ENCODE measurements at places on chromosomes 6 and 20. TPM values are rescaled to one million over a fixed set of nuclear protein-coding genes. Genes with fewer than 3 reads are reported as not detected.
A peak's percentile ranks its signal among the peaks of the same experiment; 100 is the strongest.

GRCh38 chr6:100339574-100340255 is 125.0 kb downstream of the SIM1 start:
- DNase-seq = no peak

- peak; percentile 3 for DNase-seq
Measured at GRCh38 chr6:2037237-2037926, 208.0 kb downstream of the GMDS start.

GRCh38 chr6:25403150-25403549 is 124.0 kb downstream of the CARMIL1 start:
- no peak for DNase-seq

GRCh38 chr6:17724341-17724740 is 17.6 kb upstream of the NUP153 start:
- DNase-seq = peak; percentile 80

DNA sequence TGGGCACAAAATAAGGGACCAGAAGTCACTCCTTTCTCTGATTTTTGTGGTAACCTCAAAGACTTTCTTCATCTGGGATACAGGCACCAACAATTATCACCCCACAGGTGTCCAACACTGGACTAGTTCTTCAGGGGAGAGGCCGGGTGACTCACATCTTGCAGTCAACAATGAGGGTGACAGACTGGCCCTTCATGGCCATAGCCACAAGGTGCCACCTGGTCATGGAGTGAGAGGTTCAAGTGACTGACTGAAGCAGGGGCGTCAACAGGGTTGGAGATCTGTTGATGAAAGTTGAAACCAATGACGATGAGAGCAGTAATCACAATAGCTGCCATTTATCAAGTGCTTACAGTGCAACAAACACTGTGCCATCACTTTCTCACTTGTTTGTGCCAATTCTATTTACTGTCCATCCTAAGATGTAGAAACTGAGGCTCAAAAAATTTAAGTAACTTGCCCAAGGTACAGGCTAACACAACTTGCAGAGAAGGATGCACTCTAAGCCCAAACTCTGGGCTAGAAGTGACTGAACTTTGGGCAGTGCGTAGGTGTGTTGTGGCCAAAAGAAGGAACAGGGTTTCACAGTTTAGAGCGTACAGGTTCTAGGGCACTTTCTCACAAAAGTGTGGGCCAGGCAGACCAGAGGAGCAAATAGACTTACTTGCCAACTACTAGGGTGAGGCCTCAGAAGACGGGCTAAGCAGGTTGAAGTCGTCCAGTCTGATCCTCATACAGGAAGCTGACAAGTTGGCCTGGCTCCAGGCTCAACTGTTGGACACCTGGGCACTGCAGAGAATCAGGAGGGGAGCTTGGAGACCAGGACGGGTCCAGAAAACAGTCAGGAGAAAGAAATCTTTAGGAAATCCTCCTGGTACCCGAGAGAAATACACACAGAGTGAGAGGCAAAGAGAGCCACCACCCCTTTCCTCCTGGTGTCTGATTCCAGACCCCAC is 30.4 kb downstream of the HLA-DPB1 start:
- DNase-seq = no peak

DNA sequence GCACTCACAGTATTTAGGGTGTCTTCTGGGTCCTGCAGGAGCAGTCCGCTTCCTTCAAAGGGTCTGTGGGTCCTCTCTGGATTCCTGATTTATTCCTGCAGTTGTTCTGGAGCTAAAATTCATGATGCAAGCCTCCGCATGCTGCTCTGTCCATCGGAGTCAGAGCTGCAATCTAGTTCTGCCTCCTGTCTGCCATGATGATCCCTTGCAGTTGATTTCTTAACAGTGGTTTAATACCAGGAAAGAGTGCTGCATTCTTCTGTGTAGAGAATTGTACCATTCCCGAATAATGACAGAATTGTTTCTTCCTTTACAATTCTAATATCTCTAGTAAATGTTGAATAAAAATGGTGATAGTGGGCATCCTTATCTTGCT is 72.0 kb upstream of the B3GAT2 start:
- DNase-seq = peak; percentile 37

Gene MACROD2
- 0.68 TPM for total RNA-seq

Gene ISM1
- 2.6 TPM for total RNA-seq
